ENCODE measurements at places on chromosomes 5 and 9. TPM values are rescaled to one million over a fixed set of nuclear protein-coding genes. Genes with fewer than 3 reads are reported as not detected.

ELOVL7 gene
- 24.3 TPM for total RNA-seq

DNA sequence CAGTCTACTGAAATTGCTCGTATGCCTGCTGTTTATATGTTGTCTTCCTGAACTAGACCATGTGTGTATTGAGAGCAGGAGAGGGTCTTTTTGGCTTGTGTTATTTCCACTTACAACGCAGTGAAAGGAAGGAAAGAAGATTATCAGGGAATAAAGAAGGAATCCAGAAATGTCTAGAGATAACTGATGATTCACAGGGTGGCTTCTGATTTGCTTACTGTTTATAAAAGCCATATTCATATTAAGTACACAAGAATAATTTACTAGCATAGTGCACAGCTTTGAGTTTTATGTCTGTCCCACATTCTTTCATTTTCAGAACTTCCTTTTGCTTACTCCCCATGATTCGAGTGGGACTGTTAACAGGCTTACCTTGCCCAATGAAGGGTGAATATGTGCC lies 72.1 kb downstream of the PRLR start:
- H3K4me1 ChIP-seq, result no peaks in the 10 kb centered on the region
- H3K27me3 ChIP-seq, result no peaks in the 10 kb centered on the region
- H3K36me3 ChIP-seq, result no peaks in the 10 kb centered on the region
- no peak for DNase-seq

DNA sequence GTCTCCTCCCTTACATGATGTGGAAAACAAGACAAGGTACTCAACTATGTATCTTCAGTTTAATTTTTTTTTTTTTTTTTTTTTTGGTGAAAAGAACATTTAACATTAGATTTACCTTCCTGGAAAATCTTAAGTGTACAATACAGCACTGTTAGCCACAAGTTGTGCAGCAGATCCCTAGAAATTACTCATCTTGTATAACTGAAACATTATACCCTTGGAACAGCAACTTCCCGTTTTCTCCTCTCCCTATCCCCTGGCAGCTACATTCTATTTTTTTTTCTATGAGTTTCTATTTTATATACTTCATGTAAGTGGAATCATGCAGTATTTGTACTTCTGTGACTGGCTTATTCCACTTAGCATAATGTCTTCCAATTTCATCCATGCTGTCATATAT lies 421.9 kb upstream of the FTMT start:
- H3K36me3 ChIP-seq, result no peaks in the 10 kb centered on the region
- H3K27me3 ChIP-seq, result no peaks in the 10 kb centered on the region
- H3K4me1 ChIP-seq, result no peaks in the 10 kb centered on the region
- H3K27ac ChIP-seq, result no peak overlapping the region

DNA sequence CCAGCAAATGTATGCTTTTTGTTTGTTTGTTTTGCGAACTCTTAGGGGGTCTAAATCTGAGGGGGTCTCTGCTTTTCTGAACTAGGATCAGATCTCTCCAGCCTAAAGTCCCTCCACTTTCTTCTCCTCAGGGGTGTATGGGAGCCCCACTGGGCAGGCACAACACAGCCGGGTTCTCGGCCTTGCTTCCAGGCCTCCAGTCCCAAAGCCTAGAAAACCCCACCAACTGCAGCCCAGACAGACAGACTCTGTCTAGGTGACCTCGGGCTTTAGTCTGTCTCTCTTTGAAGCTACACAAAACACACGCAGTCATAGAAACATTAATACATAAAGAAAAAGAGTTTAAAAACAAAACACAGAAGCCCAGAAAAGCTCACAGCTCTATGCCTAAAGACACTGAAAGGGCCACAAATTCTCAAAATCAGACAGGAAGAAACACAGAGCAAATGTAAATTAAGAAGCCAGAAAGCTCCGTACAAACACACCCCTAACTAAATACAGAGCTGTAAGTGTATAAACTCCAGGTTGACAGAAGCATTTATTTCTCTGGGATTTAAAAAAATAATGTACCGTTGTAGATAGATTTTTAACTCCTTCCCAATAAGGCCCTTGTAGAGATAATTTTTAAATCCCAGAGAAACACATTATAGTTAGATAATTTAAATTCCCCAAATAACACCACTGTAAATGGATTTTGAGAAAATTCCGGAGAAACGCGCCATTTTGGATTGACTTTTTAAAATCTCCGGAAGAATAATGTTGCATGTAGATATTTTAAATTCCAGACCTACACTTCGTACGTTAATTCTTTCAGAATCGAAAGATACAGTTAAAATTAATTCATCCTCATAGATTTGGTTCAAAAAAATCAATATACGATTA lies 2.0 kb downstream of the PITX1 start:
- peak overlapping the region; percentile 77 for H3K4me3 ChIP-seq
- H3K27ac ChIP-seq, result peak overlapping the region; percentile 72
- H3K4me1 ChIP-seq, result peaks cover 12% of the 10 kb centered on the region
- no peaks in the 10 kb centered on the region for H3K36me3 ChIP-seq

DNA sequence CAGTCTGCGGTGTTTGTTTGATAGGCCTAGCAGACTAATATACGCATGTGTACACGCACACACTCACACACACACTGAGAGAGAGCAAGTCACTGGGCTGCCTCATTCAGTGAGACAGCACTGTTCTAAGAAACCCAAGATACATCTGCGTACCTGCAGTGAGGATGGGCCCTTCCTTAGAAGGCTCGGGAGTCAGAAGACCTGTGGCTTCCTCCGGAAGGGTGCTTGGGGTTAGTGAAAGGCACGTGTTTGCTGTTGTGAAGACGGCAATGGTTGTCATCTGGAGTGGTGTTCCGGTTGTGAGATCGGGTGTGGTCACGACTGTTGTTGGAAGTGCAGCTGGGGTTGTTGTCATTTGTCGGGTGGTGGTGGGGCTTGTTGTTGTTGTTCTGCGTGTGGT lies 11.7 kb downstream of the TIMD4 start:
- no peaks in the 10 kb centered on the region for H3K27me3 ChIP-seq
- no peaks in the 10 kb centered on the region for H3K36me3 ChIP-seq
- no peak for DNase-seq
- H3K27ac ChIP-seq, result no peak overlapping the region
- H3K4me1 ChIP-seq, result no peaks in the 10 kb centered on the region
